ENCODE measurements at places on chromosomes 4 and X.

GRCh38 chr4:2792711-2793585, at the start of gene SH3BP2:
TSS of gene SH3BP2 (plus strand) at chr4:2793085. CDS start at chr4:2820618, 27,533 bp downstream.
- peak; percentile 51 for DNase-seq

GRCh38 chrX:150363561-150364346, 637 bp downstream of the MAMLD1 start:
- DNase-seq, result no peak

DNA sequence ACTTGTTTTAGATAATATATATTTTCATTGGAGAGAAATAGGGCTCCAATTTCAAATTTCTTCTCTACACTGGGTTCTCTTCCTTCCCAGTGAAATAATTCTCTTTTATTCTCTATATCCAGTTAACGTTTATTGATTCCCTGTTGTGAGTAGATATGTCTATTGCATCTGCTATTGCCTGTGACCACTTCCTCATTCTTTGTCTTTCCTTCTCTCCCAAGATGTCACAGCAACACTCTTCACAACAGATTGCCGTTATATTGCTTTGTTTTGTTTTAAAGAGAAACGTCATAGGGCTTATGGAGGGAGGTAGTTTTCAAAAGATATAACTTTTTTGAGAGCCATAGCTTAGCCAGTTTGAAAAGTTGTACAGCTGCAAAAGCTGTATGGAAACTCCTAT, 343.8 kb downstream of the ARHGAP24 start:
- no peak for DNase-seq

DNA sequence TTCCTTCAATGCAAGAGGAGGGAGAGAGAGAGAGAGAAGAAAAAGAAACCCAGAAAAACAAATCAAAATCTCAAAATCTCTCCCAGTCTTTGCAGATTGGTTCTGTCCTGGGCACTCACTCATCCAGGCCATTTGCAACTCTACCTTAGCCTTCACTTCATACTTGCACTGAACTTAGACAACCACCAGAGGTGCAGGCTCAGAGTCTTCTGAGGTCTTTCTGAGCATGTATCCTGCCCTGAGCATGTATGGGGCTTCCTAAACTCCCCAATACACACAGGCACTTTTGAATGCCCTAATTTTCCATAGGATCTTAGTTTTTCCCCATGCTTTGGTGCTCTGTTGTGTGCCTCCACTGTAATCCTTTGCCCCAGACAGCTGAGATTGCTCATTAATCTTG, 2.9 kb downstream of the CFI start:
- no peak for DNase-seq

GRCh38 chr4:182619660-182620059, 297.5 kb downstream of the DCTD start:
- DNase-seq, result no peak

DNA sequence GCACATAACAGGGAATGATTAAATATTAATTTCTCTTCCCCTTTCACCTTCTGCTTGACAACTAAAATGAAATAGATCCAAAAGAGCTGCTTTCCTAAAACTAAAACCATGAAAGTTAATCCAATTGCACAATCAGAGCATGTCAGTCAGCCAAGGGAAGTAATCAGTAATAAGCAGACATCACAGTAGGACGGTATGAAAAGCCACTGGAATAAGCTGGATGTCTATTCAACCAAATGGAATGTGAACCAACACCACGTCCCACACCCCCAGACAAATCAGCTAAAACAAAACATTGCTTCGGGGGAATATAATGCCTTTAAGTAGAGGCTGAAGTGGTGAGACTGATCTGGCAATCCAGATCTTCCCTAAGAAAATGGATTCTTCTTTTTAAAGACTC, 859.4 kb upstream of the FTHL17 start:
- DNase-seq, result no peak

DNA sequence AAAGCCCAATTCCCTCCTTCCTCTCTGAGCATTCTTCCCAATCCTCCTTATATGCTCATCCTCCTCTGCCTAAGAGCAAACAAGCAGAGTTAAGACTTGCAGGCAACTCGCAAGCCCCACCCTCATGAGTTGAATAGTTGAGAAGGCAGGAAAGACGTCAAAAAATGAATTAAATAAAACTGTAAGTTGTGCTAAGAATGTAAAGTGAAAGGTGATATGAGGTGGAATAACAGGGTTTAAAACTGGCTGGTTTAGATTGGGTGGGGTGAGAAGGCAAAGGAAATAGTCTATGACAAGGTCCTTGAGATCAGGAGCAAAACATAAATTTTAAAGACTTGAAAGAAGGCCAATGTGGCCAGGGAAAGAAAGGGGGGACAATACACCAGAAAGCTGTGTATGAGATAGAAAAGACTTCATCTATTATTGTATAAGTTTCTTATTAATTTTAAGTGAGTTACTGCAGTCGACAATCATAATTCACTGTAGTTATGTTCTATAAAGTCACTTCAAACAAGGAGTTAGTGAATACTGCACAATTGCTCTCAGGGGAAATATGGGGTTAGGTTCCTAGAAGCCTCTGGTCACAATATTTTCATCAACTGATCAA, 124.9 kb downstream of the RELL1 start:
- no peak for DNase-seq

DNA sequence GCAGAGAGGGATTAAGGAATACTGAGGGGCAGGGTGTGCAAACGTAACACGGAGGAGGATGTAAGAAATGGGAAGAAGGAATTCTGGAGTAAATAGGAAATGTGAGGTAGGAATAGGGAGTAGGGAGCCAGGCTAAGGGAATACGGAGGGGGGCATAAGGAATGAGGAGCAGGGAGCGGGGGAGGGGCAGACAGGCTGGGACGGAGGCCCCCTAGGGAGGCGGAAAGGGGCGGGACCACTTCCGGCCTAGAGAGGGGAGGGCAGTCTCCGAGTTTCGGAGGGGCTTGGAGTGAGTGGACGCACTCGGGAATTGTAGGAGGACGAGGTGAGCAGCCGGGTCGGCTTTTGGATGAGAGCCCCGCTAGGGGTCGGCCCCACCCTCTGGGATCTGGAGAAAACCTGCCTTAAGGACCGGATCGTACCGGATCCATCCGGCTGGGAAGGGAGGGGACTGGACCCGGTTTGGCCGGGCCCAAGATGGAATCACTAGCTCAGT, 612 bp downstream of the MAGED2 start:
- DNase-seq, result peak; percentile 8

DNA sequence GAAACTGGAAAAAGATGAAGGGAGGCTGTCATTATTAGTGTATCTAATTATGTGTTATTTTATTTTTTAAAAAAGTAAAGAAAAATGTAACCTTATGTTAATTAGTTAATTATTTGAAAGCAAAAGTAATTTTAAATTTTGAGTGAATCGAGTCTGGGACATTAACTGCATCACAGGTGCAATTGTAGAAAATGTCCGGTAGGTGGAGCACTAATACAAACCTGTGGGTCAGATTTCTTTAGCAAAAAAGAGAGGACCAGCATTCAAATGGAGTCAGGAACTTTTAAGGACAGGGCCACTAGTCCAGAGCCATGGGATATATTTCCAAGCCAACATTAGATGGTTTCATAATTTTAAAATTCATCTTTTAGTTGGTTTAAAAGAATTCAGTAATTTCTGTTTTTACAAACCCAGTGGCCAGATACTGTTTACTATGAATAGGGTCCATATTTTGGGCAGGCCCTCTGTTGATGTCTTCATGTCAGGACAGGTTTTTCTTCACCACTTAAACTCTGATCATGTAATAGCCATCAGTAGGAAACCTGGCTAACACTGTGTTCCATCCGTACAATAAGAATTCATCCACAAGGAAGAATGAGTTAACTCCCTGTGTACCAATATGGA, 27.2 kb downstream of the BST1 start:
- DNase-seq, result no peak

- DNase-seq, result no peak
These were observed 22.7 kb upstream of the LEF1 start for GRCh38 chr4:108191269-108191914.

DNA sequence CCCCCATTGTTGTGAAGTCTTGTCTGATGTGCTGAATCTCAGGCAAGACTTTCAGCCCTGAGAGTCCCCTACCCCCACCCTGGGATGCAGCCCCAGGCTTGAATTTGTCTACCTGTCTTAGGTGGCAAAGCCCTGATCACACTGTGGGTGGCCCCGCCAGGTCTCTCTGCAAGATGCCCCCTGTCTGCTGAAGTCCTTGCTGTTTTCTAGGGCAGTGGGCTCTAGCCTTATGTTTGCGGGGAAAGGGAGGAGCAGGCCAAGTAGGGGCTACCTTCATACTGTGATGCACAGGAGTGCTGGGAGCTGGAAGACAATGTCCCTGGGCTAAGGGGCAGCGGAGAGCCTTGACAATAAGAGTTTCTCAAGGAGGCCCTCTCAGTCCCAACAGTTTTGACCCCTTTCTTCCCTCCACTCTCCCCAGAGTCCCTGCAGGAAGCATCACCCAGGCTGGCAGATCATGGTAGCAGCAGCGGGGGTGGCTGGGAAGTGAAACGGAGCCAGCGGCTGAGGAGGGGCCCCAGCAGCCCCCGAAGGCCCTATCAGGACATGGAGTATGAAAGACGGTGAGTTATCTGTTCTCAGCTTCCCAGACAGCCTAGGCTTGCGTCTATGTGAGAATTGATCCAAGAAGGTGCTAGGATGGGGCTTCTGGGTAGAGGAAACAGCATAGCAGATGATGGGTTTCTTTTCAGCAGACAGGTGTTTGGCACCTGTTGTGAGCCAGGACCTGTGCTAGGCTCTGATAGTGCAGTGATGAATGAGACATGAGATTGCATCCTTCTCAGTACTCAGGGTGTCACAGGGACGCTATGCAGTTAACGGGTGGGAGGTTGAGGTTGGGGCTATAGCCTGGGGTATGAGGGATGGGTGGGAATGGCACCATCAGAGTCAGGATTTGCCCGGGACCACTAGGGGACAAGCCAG, 2.2 kb downstream of the RBM10 start:
- DNase-seq, result no peak

GRCh38 chr4:648579-649292, 23.4 kb downstream of the PDE6B start:
- DNase-seq, result no peak

DNA sequence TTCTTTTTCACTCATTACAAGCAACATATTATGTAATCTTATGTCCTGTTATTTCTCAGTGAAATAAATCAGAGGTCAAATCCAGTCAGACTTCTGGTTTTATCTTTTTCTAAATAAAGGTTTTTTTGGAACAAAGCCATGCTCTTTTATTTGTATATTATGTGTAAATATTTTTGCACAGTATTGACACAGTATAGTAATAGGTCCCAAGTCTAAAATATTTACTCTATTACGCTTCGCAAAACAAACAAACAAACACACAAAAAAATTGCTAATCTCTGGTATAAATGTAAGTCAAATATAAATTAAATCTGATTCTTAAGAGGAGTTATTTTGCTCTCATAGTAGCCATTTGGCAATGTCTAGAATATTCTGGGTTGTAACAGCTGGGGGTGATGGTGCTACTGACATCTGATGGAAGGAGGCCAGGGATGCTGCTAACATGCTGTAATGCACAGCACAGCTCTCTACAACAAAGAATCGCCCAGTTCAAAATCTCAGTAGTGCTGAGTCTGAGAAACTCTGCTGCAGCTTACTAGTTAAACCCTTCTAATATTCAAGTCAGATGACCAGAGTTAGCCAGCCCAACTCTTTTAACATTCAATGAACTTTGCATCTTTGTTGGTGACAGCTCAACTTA, 602.1 kb downstream of the RAB28 start:
- DNase-seq, result no peak

GRCh38 chrX:101550751-101551379, 518 bp downstream of the ARMCX1 start:
- no peak for DNase-seq

GRCh38 chr4:1871471-1872021, 353 bp downstream of the NSD2 start:
- DNase-seq, result no peak

DNA sequence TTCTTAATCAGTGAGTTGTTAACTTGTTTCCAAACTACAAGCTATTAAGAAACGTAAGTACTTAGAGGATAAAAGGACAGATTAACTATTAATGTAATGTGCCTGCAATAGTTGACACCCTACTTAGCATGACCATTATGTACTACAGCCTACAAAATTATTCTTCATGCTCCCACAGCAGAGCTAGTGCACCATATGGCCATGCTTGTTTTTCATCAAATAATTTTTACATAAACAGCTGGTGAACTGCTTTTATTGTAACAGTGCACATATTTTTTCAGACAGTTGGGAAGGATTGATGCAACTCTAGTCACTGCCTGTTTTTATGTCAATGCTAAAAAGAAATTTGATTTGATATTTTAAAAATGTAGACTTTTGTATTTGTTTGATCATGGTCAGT, 10.2 kb upstream of the MAGEB10 start:
- DNase-seq, result no peak

DNA sequence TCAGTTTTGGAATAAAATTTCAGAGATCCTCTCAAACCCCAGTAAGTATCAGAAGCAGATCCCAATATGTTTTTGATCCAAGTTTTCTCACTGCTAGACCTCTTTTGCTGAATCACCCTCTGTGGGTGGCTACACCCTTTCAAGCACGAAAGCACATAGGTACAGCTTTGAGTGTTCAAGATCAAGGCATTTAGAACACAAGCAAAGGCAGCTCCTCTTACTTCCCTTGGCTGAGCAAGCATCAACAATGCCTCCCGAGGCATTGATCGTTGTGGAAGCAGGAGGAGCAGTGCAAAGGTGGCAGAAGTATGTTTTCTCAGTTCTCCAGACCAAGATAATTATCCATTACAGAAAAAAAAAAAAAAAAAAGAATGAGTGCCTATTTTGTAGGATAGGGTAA, 72.0 kb upstream of the TSPAN7 start:
- no peak for DNase-seq

DNA sequence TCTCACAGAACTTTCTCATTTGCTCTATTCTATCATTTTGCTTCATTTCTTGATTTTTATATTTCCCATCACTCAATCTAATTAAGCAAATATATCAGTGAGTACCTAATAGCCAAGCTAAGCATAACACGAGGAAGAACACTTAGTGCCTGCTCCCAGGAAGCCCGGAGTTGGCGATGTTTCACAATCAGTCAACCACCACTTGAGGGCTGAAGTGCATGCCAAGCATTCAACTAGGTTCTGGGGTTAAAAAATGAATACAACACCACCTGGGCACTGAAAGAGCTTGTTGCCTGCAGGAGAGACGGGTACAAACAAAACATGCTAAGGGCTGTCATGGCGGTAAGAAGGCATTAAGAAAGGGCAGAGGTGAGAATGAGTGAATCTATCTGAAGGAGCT, 47.5 kb downstream of the UCHL1 start:
- no peak for DNase-seq

DNA sequence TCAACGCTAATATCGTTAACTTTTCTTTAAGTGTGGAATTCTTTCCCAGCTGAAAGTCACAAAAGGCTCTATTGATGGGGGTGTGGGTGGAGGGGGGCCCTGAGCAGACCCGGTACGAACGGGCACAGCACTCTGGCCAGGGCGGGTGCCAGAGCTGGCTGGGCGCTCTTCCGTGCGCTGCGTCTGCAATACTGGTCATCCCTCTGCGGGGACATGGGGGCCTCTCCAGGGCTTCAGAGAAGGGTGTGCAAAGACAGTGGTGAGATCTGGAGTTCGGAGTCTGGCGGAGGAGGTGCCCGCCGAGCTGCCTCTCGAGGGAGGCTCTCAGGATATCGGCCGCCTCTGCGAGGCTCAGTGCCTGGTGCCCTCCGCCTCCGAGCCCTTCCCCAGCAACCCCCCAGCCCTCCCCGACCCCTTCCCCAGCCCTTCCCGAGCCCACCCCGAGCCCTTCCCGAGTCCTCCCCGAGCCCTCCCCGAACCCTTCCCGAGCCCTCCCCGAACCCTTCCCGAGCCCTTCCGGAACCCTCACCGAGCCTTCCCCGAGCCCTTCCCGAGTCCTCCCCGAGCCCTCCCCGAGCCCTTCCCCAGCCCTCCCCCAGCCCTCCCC, 34.3 kb downstream of the FGFRL1 start:
- DNase-seq, result no peak
